ENCODE measurements at places on chromosomes 2 and 18.

DNA sequence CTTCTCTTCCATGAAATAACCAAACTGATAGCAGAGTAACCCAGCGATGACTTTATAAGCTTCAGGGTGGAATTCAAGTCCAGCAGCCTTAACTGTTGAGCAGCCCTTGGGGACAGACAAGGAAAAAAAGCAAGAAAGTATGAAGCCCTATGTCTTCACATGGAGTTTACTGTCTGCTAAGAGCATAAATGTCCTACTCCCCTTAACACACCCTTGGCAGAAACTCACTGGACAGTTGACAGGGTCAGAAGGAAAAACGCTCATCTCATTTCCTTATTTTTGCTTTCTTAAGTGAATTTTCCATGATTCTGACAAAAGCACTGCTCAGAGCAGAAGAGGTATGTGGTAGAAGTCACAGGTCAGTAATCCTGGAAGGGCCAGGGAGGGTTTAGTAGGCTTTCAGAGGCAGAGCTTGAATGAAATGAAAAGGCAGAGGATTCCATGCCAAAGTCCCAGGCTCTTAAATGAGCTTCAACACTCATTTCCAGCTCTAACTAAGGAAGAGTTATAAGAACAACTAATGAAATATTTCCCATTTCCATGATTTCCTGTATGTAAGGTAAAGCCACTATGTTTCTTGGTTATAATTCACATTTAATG, 683.3 kb upstream of the KLHL29 start:
- no peak overlapping the region for H3K27ac ChIP-seq
- no peaks in the 10 kb centered on the region for H3K4me1 ChIP-seq
- no peaks in the 10 kb centered on the region for H3K36me3 ChIP-seq
- no peaks in the 10 kb centered on the region for H3K27me3 ChIP-seq

DNA sequence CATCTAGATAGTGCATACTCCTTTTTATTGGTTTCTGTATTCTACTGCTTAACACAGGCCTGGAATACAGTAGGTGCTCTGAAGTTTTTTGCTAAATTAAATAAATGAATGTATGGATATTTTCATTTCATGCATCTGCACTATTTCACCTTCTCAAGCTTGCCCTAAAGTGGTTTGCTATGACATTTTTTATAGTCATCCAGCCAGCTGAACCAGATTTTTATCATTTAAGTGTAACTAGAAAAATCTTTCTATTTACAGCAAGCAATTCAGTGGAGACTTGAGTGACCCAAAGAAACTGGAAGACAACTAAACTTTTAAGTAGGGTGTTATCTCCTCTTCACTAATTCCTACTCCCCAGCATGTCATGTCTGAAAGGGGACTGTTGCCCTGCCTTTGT, 354.9 kb downstream of the OSR1 start:
- H3K4me1 ChIP-seq, result no peaks in the 10 kb centered on the region
- H3K36me3 ChIP-seq, result peaks cover 2% of the 10 kb centered on the region
- no peak overlapping the region for H3K4me3 ChIP-seq
- H3K27me3 ChIP-seq, result no peaks in the 10 kb centered on the region
- H3K27ac ChIP-seq, result no peak overlapping the region

DNA sequence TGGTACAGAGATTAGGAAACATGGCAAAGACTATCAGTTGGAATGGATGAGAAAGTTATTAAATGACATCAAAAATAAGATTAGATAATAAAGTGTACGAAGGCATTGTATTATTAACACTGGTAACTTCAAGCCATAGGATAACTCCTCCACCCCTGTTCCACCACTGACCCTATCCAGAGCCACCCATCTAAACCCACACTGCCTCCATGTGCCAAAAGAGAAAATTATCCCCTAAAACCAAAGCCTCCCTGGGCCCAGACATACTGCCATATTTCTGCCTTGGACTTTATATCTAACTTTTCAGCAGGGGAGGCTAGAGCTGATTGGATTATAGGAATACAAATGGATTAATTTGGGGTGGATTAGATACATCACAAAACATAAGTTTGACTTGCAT, 443.7 kb downstream of the BCL11A start:
- H3K36me3 ChIP-seq, result no peaks in the 10 kb centered on the region
- H3K4me1 ChIP-seq, result peaks cover 9% of the 10 kb centered on the region
- H3K27ac ChIP-seq, result no peak overlapping the region
- H3K4me3 ChIP-seq, result no peak overlapping the region
- no peak for DNase-seq
- H3K27me3 ChIP-seq, result no peaks in the 10 kb centered on the region

GRCh38 chr2:95113464-95113863, 8.1 kb downstream of the MRPS5 start:
- DNase-seq, result no peak
- H3K27ac ChIP-seq, result no peak overlapping the region
- H3K4me1 ChIP-seq, result peaks cover 16% of the 10 kb centered on the region
- no peaks in the 10 kb centered on the region for H3K27me3 ChIP-seq
- peaks cover 34% of the 10 kb centered on the region for H3K36me3 ChIP-seq

DNA sequence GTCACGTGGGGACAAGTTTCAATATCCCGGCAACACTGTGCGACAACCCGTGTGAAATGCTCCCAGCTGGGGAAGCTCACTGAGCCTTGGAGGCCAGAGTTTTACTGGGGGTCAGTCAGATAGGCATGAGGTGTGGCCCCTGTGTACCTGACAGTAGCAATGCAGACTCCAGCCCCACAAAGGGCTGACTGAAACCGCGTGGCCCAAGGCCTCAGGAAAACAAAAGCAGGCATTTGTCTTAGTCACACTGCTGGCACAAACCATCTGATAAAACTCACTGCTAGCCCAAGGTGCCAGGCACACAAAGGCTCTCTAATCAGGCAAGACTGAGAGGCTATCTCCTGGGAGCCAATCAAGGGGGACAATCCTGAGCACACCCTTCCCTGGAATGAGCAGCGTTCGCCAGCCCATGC, 786.6 kb upstream of the RAB6C start:
- H3K4me3 ChIP-seq, result no peak overlapping the region
- DNase-seq, result no peak
- H3K27me3 ChIP-seq, result peaks cover 5% of the 10 kb centered on the region
- no peaks in the 10 kb centered on the region for H3K36me3 ChIP-seq

DNA sequence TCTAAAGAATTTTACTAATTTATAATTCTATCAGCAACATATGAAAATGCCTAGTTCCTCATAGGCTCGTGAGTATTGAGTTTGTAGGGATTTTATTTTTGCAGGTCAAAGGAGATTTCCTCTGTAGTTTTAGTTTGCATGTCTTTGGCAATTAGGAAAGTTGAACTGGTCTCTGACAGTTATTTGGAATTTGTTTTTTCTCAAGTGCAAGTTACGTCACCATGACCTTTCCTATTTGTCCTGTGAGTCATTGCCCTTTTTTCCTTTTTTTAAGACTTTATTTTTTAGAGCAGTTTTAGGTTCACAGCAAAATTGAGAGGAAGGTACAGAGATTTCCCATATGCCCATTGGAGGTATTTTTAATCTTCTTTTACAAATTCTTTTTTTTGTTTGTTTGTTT, 29.0 kb downstream of the RAMP1 start:
- DNase-seq, result no peak
- H3K36me3 ChIP-seq, result no peaks in the 10 kb centered on the region
- no peak overlapping the region for H3K27ac ChIP-seq

DNA sequence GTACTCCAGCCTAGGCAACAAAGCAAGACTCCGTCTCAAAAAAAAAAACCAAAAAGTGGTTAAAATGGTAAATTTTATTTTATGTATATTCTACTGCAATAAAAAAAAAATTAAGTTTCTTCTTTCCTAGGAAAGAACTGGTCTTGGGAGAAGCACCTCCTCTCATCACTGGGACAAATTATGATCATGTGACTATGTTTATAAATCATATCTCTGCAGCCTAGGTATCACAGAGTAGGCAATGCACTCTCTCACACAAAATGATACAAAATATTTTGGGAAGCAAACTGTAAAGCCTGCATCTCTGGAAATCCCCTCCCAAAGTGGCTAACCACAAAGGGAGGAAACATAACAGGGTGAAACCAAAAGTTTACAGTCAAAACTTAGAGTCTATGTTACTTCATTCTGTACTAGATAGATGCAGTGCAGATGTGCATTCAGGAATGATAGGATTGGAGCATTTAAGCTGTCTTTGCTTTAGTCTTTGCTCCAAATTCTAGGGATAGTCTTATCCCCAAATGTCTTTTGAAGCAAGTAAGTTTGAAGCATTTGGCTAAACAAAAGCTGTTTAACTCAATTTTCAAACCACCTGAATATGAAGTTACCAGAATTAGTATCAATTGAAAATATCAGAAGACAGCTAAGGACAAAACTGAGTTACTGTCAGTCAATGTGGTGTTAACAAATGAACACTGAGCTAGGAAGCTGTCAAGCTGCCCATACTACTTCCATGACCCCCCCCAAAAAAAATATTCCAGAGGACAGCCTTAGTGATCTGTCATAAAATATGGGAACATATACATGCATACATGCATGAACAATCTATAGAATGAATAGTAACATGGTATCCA, 21.1 kb upstream of the MALT1 start:
- H3K27ac ChIP-seq, result no peak overlapping the region
- H3K27me3 ChIP-seq, result no peaks in the 10 kb centered on the region
- H3K36me3 ChIP-seq, result peaks cover 5% of the 10 kb centered on the region
- no peak overlapping the region for H3K4me3 ChIP-seq
- DNase-seq, result peak; percentile 78

DNA sequence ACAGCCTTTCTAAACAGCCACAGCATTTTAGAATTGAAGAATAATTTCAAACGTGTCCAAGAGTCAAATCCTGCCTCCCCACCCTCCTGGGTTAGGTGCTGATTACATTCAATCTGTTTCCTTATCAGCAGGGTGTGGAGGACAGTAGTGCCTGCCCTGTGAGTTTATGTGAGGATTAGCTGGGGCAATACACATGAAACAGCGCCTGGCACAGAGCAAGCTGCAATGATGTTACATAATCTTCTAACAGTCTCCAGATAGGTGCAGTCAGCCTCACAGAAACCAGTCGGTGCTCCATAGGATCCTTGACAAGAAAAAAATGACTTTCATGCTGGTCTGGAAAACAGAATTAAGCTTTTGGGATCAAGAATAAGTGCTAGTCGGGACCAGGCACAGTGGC, 91.7 kb upstream of the ITGA6 start:
- no peak overlapping the region for H3K4me3 ChIP-seq
- no peak overlapping the region for H3K27ac ChIP-seq
- no peaks in the 10 kb centered on the region for H3K36me3 ChIP-seq
- H3K27me3 ChIP-seq, result no peaks in the 10 kb centered on the region

DNA sequence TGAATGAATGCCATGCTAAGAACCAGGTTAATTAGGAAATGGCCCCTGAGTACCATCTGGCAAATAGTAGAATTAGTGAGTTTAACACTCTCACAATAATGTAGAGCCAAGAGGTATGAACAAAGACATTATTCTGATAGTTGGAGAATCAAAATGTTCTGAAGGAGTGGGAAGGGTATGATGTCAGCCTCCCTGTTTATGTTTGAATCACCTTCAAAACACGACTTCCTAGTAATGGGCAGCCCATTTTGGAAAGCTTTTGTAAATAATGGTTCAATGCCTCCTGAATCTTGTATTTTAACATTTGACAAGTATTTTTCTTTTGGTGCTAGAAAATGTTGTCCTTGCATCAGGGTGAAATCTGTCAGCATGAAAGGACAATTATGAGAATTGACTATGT, 108.3 kb downstream of the DSEL start:
- H3K4me3 ChIP-seq, result no peak overlapping the region
- no peak for DNase-seq
- H3K4me1 ChIP-seq, result peaks cover 2% of the 10 kb centered on the region

DNA sequence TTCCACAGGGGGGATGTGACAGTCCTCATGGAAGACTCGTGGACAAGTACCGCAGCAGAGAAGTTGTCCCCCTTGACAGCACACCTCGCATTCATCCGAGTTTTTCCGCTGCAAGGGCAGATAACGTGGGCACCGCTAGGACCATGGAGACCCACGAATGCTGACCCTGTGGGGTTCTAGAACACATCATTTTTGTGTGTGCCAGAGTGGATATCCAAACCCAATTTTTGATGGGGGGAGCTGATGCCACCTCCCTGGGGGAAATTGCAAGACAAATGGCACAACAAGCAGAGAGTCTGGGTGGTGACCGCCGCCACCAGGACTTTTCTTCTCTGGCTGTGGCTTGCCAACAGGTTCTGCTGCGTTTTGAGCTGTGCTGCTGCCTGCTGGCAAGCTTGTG, 46.9 kb downstream of the SP110 start:
- DNase-seq, result no peak
- peaks cover 16% of the 10 kb centered on the region for H3K4me1 ChIP-seq
- no peak overlapping the region for H3K4me3 ChIP-seq

DNA sequence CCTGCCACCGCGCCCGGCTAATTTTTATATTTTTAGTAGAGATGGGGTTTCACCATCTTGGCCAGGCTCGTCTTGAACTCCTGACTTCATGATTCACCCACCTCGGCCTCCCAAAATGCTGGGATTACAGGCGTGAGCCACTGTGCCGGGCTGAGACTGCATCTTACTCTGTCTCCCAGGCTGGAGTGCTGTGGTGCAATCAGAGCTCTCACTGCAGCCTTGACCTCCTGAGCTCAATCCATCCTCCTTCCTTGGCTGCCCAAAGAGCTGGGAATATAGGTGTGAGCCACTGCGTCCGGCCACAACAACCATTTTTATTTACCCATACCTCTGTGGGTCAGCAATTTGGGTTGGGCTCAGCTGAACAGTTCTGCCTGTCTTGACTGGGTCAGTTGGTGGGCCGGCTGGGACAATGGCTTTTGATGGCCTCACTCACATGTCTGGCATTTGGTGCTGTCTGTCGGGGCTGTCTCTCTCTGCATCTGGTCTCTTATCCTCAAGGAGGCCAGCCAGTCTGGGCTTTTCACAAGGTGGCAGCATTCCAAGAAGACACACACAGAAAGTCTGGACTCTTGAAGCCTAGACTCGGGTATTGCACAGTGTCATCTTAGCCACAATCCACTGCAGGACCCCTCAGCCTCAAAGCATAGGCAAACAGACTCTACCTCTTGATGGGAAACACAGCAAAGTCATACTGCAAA, 116.8 kb upstream of the GATA6 start:
- H3K4me1 ChIP-seq, result no peaks in the 10 kb centered on the region
- no peaks in the 10 kb centered on the region for H3K36me3 ChIP-seq
- H3K4me3 ChIP-seq, result no peak overlapping the region
- no peak overlapping the region for H3K27ac ChIP-seq

- H3K36me3 ChIP-seq, result peaks cover 4% of the 10 kb centered on the region
- no peaks in the 10 kb centered on the region for H3K27me3 ChIP-seq
- H3K4me3 ChIP-seq, result no peak overlapping the region
- peaks cover 16% of the 10 kb centered on the region for H3K4me1 ChIP-seq
- no peak overlapping the region for H3K27ac ChIP-seq
Measured at GRCh38 chr2:8152392-8153257, 529.2 kb upstream of the ID2 start.

DNA sequence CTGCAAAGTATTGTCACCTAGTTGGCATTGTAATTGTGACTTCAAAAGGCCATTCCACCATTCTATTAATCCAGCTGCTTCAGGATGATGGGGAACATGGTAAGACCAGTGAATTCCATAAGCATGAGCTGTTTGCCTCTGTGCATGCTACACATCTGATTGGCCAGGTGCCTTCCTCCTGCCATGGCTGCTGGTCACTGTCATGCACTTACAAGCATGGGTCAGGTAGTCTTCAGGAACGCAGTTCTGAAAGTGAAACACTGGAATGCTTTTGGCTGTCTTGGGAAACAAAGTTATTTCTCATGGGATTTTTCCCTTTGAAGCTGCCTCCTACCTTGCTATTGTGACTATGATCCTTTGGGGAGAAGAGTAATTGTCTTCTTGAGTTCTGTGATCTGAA, 267.6 kb downstream of the GBX2 start:
- no peaks in the 10 kb centered on the region for H3K36me3 ChIP-seq
- H3K27ac ChIP-seq, result no peak overlapping the region
- H3K4me1 ChIP-seq, result no peaks in the 10 kb centered on the region
- DNase-seq, result no peak

All from activated naive CD4-positive, alpha-beta T cell treated with anti-CD3 and anti-CD28 coated beads for 36 hours (primary cell).